Thoracic aorta endothelial cell (primary cell): ENCODE measurements at places on chromosomes 2 and 18. TPM values are rescaled to one million over a fixed set of nuclear protein-coding genes. Genes with fewer than 3 reads are reported as not detected.

Gene MC5R
- not detected in 2 replicates for total RNA-seq

Gene DLGAP1
- 0.27 and 2.2 TPM in 2 replicates for total RNA-seq

Gene SDC1
- total RNA-seq, result 1.6 and 2.4 TPM in 2 replicates

Gene BOLL
- total RNA-seq, result not detected in 2 replicates

Gene VWA3B
- total RNA-seq, result 0.07 TPM in 1 of 2 replicates, not detected in the other

Gene TYMS
- total RNA-seq, result 60.1 and 81.0 TPM in 2 replicates

Gene EML6
- total RNA-seq, result 0.72 and 0.80 TPM in 2 replicates

Gene TUBA4B
- not detected in 2 replicates for total RNA-seq
